Right ventricle myocardium superior (tissue), 1 donor: ENCODE measurements at places on chromosomes 3 and 15. TPM values are rescaled to one million over a fixed set of nuclear protein-coding genes. Genes with fewer than 3 reads are reported as not detected.

CPNE9 gene
- not detected for total RNA-seq

ADGRG7 gene
- total RNA-seq: not detected

CCR9 gene
- total RNA-seq: not detected

CHRM5 gene
- not detected for total RNA-seq

RPL29 gene
- 594 TPM for total RNA-seq

CYP8B1 gene
- total RNA-seq: not detected

GOLGA8J gene
- not detected for total RNA-seq

TMEM39A gene
- 15.0 TPM for total RNA-seq

RSRC1 gene
- 19.5 TPM for total RNA-seq

CACNA2D2 gene
- 1.6 TPM for total RNA-seq

PRSS50 gene
- total RNA-seq: 0.16 TPM

MKRN3 gene
- total RNA-seq: 0.38 TPM

HMCES gene
- 42.7 TPM for total RNA-seq

UCN2 gene
- total RNA-seq: not detected

BMF gene
- 3.4 TPM for total RNA-seq

SAMD7 gene
- total RNA-seq: not detected

OCA2 gene
- total RNA-seq: 0.16 TPM

KLHL18 gene
- total RNA-seq: 48.4 TPM

TXNRD3 gene
- total RNA-seq: 5.4 TPM

MME gene
- total RNA-seq: 3.2 TPM

DPH6 gene
- 17.6 TPM for total RNA-seq

CHAC1 gene
- total RNA-seq: 0.46 TPM

GANC gene
- 15.0 TPM for total RNA-seq

IQCF5 gene
- not detected for total RNA-seq

POPDC2 gene
- 538 TPM for total RNA-seq

SLC2A2 gene
- not detected for total RNA-seq

EPHB3 gene
- total RNA-seq: 2.2 TPM

GALNT15 gene
- total RNA-seq: 7.2 TPM

KBTBD12 gene
- total RNA-seq: 29.4 TPM

ZIC4 gene
- total RNA-seq: not detected

CILP gene
- 3.5 TPM for total RNA-seq

LSAMP gene
- 5.2 TPM for total RNA-seq

NR2E3 gene
- 0.70 TPM for total RNA-seq

AGBL1 gene
- total RNA-seq: not detected

NRG4 gene
- not detected for total RNA-seq

USP50 gene
- 0.97 TPM for total RNA-seq

RBM6 gene
- 43.0 TPM for total RNA-seq

CKMT1B gene
- 0.75 TPM for total RNA-seq

ERICH6 gene
- not detected for total RNA-seq

GABRA5 gene
- not detected for total RNA-seq

RARRES1 gene
- 9.1 TPM for total RNA-seq

CCDC191 gene
- total RNA-seq: 1.1 TPM

CLSTN2 gene
- total RNA-seq: 7.8 TPM
